T follicular helper cell (primary cell): ENCODE measurements at places on chromosomes 5 and 9.

DNA sequence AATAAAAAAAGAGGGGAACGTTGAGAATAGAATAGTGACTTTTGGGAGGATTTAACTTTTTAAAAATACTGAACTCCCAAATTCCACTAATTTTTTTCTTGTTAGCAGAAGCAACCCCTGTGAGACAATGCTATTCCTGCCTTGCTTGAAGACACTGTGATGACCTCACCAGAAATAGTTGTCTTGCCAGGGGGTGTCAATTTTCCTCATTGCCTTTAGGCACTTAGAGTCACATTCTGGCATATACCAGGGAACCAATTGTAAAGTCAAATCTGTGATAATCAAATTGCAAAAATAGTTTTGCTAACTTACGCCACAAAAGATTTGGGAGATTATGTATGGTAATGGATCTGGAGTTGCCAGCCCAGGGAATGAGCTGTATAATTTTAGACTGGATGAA lies 42.8 kb upstream of the RPS23 start:
- DNase-seq = no peak

DNA sequence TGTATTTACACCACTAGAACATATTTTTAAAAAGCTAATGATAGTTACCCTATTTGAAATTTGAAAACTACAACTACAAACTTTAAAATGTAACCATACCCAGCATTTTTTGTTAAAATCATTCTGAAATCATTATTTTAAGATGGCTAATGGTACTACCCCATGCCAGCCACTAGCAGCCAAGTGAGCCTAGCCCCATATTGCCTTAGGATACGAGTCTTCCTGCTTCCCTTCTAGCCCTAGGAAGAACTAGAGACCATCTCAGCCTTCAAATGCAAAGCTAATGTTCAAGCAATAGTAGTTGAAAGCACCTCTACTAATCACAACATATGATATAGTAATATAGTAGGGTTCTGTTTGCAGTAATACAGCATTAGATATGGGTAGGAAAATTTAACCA lies 24.0 kb upstream of the VCAN start:
- no peak for DNase-seq

DNA sequence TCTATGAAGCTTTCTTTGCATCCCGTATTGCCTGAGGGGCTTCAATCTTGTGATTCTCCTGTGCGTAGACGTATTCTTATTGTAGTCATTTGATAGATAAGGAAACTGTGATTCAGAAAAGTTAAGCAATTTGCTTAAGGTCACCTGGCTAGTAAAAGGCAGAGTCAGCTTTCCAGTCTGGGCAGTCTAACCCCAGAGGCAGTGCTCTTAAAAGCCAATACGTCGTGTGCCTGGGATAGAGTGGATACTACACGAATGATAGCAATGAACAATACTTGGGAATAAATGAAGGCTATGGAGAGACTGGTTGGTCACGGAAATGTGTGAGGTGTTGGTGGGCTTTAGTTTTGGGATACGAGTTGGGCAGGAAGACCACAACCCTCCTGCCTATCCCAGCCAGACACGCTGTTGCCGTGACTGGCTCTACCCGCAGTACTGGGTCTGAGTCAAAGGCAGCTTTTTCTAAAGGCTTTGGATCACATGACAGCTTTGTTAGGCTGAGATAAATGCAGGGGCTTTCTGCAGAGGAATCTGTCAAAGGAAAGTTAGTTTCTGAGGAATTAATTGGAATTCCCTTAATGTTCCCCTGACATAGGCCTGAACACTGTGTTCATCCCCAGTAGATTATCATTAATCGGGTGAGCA lies 302.6 kb downstream of the KIF4B start:
- DNase-seq = no peak

DNA sequence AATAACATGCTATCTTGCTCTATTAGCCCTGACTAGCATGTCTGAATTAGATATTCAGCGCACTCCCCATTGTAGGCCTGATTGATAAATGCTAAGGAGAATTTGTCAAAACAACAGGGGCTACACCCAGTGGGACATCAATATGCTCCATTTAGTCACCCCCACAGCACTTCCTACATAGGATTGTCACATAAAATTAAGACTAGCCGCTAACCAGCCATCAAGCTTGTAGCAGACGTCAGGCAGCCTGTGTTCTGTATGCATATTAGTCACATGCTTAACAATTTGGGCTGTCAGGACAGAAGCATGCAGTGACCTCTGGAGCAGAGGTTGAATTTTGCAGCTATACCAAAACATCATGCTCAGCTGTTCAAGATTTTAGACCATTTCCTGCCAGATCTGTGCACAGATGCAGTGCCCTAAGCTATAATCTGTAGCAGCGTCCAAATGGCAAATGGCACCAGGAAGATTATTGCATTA lies 197.4 kb upstream of the ISL1 start:
- DNase-seq = no peak

- DNase-seq = no peak
These were observed 7.2 kb upstream of the SMIM32 start for GRCh38 chr5:136200130-136200529.

GRCh38 chr9:127132921-127133647 lies 10.6 kb upstream of the ANGPTL2 start:
- DNase-seq = no peak

DNA sequence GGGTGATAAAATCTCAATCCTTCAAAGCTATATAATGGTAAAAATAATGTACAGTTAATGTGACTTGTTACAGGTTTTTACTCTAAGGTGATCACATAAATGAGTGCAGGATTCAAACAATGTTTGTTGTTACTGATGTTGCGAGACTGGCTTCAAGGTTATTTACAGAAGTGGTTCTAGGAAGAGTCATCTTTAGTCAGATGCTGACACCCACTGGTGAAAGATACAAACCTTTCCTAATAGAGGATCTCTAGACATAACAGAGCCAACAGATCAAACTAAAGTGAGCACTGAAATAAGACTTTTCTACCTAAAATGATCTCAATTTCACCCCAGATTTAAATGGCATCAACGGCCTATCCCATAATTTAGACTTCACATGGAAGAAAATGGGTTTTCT lies 20.2 kb downstream of the ARSB start:
- no peak for DNase-seq

GRCh38 chr9:109962215-109962614 lies 182.2 kb downstream of the PALM2AKAP2 start:
- DNase-seq = no peak

DNA sequence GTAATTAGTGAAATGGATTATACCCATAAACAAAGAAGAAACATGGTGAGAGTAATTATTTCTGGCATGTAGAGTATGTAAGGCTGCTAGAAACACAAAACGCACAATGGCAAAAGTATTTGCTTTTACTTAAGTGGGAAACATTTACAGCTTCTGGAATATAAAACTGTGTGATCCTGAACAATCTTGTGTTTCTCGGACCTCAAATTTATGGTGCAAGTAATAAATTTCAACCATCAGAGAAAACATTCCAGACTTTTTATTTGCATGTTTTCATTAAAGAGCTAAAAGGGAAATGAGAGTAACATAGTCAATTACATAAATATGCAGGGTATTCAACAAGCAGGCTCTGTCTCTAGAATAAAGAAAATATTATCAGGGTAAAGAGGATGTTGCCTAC lies 17.2 kb upstream of the PRR16 start:
- DNase-seq = no peak

- DNase-seq = no peak
These were observed 36.2 kb downstream of the FBXL17 start for GRCh38 chr5:108345541-108346171.

- DNase-seq = no peak
These were observed 1.7 kb downstream of the PTAR1 start for GRCh38 chr9:69757996-69758675.

DNA sequence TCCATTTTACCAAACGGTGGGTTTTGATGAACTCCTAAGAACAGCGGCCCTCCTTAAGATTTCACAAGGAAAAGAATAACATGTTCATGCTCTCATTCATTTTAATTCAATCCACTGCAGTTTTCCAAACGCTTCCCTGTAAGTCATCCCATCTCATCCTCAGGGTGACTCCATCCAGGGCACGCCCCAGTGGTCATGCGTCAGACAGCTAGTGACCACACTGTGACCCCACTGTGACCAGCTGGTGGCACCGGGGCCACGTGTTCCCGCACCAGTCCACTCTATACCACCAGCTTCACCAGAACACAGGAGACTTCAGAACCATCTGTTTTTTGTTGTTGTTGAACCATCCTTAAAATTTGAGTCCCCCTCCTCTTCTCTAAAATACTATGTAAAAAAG lies 14.3 kb downstream of the ATPSCKMT start:
- DNase-seq = no peak
